ENCODE measurements at places on chromosomes 16 and 17.

- peaks cover 39% of the 10 kb centered on the region for H3K4me1 ChIP-seq
- no peaks in the 10 kb centered on the region for H3K36me3 ChIP-seq
- DNase-seq: peak; percentile 29
- H3K4me3 ChIP-seq: no peak overlapping the region
- no peak overlapping the region for H3K27ac ChIP-seq
These were observed 553.2 kb downstream of the MAF start for GRCh38 chr16:79047337-79047736.

DNA sequence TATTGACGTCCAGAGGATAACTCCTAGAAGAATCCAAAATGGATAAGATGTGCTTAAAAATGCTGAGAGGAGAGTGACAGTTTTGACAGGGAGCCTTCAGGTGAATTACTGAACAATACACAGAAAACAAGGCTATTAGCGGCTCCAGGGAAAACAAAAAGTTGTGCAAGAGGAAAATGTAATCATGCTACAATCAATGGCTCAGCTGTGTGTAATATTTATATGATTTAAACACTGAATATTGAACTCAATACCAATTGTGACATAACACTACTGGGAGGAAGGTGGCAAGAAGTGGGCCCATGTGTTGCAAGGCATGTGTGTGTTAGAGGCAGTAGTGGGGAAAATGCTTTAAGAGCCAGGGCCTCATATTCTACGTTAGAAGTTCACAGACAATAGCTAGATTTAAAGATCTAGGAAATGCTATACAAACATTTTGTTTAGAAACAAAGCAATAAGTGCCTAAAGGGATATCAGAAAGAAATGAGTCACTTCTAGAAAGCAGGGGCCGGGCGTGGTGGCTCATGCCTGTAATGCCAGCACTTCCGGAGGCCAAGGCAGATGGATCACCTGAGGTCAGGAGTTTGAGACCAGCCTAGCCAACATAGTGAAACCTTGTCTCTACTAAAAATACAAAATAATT is 253.2 kb upstream of the IRX5 start:
- DNase-seq: no peak
- no peak overlapping the region for H3K27ac ChIP-seq
- no peaks in the 10 kb centered on the region for H3K4me1 ChIP-seq
- H3K27me3 ChIP-seq: no peaks in the 10 kb centered on the region

- no peak overlapping the region for H3K4me3 ChIP-seq
- H3K27ac ChIP-seq: no peak overlapping the region
- no peak for DNase-seq
- H3K27me3 ChIP-seq: no peaks in the 10 kb centered on the region
- H3K36me3 ChIP-seq: no peaks in the 10 kb centered on the region
- H3K4me1 ChIP-seq: peaks cover 3% of the 10 kb centered on the region
These were observed 184.5 kb downstream of the TANC2 start for GRCh38 chr17:63150490-63150889.

- no peak for DNase-seq
- H3K36me3 ChIP-seq: no peaks in the 10 kb centered on the region
- H3K4me1 ChIP-seq: peaks cover 7% of the 10 kb centered on the region
- no peak overlapping the region for H3K4me3 ChIP-seq
These were observed 20.4 kb upstream of the PPM1D start for GRCh38 chr17:60579551-60579950.

DNA sequence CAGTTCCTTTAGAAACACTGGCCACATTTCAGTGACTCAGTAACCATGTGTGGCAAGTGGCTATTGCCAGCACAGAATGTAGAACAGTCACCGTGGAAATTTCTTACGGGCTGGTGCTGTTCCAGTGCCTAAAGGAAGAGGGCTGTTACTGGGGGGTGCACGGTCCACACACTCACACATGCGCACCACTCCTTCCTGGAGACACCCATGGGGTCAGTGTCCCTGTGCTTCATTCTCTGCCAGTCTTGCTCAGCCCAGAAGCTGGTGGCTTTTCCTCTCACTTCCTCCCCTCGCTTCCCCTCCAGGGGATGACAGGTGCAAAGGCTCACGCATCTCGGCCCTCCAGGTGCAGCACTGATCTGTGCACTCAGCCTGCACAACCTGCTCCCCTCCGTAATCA is 115.6 kb downstream of the CCDC182 start:
- peaks cover 35% of the 10 kb centered on the region for H3K36me3 ChIP-seq
- H3K27me3 ChIP-seq: no peaks in the 10 kb centered on the region
- no peak overlapping the region for H3K4me3 ChIP-seq
- no peak for DNase-seq

- H3K4me3 ChIP-seq: no peak overlapping the region
- H3K36me3 ChIP-seq: no peaks in the 10 kb centered on the region
- H3K27ac ChIP-seq: peak overlapping the region; percentile 85
- H3K27me3 ChIP-seq: peaks cover 1% of the 10 kb centered on the region
- DNase-seq: peak; percentile 89
- H3K4me1 ChIP-seq: peaks cover 53% of the 10 kb centered on the region
These were observed 194.0 kb upstream of the CIBAR2 start for GRCh38 chr16:85306071-85306792.

- H3K27me3 ChIP-seq: no peaks in the 10 kb centered on the region
- DNase-seq: no peak
- no peak overlapping the region for H3K27ac ChIP-seq
- H3K4me3 ChIP-seq: no peak overlapping the region
- peaks cover 2% of the 10 kb centered on the region for H3K4me1 ChIP-seq
These were observed 41.6 kb downstream of the SPAG9 start for GRCh38 chr17:51079049-51079448.

- no peak overlapping the region for H3K4me3 ChIP-seq
- H3K27me3 ChIP-seq: no peaks in the 10 kb centered on the region
- H3K27ac ChIP-seq: no peak overlapping the region
- H3K4me1 ChIP-seq: peaks cover under 1% of the 10 kb centered on the region
- no peak for DNase-seq
These were observed 7.8 kb downstream of the VPS4A start for GRCh38 chr16:69318911-69319289.

DNA sequence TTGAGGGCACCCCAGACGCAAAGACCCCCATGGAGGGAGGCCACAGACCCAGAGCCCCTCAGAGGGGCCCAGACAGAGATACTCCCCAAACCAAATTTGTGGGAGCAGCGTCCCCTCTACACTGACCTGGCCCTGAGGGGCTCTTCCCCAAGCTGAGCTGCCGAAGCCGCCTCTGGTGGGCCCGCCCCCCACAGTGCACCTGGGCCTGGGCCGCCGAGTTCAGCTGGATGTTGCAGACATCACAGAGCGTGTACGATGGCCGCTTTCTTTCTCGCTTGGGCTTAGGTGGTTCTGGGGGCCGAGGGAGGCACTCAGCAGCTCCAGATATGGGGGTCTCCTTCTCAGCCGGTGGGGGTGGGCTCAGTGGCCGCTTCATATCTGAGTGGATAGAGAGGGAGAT is 12.3 kb upstream of the C17orf113 start:
- H3K4me3 ChIP-seq: no peak overlapping the region
- peaks cover 15% of the 10 kb centered on the region for H3K4me1 ChIP-seq
- no peaks in the 10 kb centered on the region for H3K36me3 ChIP-seq
- no peaks in the 10 kb centered on the region for H3K27me3 ChIP-seq
- no peak overlapping the region for H3K27ac ChIP-seq

DNA sequence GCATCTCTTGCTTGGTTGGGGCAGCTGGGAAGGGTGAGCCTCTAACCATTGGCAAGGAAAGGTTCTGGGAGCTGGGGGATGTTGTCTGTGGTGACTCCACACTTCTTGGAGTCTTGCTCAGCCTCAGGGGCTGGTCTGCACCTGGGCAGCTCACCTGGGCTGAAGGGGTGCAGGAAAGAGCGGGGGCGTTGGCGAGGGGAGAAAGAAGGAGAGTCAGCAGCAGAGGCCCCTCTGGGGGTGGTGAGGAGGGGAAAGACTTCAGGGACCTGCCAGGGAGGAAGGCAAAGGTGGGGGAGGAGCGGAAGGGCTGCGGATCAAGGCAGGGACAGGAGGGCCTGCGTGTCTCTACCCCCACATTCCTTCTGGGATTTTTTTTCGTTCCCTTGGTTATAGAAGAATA is 47.7 kb downstream of the CCDC42 start:
- H3K4me1 ChIP-seq: no peaks in the 10 kb centered on the region
- peaks cover 10% of the 10 kb centered on the region for H3K27me3 ChIP-seq
- no peaks in the 10 kb centered on the region for H3K36me3 ChIP-seq
- no peak overlapping the region for H3K4me3 ChIP-seq
- H3K27ac ChIP-seq: no peak overlapping the region

DNA sequence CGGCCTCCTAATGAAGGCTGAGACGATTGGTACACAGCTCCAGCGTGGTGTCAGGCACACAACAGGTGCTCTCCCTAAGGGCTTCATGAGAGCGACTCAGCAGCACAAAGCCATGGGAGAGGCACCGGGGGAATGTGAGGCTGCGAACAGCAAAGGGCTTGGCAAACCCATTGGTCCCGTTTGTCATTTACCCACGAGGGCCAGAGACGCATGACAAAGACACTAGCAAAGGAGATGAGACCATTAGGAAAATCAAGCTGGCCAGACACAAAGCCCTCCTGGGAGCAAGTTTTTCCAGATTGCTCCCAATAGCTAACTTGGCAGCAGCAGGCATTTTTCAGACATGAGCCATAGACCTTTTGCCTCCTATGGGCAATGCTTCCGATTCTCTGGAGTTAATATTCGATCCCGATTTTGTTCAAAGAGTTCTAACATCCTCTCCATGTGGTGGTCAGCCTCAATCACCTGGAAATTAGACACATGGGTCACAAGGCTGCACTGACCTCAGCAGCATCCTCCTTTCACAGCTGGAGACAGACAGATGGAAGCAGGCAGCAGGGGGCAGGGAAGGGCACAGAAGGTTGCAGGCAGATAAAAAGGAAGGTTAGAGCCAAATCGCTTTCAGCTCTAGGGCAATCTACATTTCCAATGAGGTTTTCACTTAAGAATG is 38.2 kb downstream of the TK2 start:
- no peak overlapping the region for H3K27ac ChIP-seq
- no peak overlapping the region for H3K4me3 ChIP-seq
- H3K4me1 ChIP-seq: peaks cover 30% of the 10 kb centered on the region
- peaks cover 5% of the 10 kb centered on the region for H3K36me3 ChIP-seq
- H3K27me3 ChIP-seq: no peaks in the 10 kb centered on the region

- peaks cover 75% of the 10 kb centered on the region for H3K4me1 ChIP-seq
- H3K27me3 ChIP-seq: no peaks in the 10 kb centered on the region
- H3K27ac ChIP-seq: peak overlapping the region; percentile 65
- no peak for DNase-seq
These were observed 46.2 kb downstream of the XPO6 start for GRCh38 chr16:28165598-28165997.

DNA sequence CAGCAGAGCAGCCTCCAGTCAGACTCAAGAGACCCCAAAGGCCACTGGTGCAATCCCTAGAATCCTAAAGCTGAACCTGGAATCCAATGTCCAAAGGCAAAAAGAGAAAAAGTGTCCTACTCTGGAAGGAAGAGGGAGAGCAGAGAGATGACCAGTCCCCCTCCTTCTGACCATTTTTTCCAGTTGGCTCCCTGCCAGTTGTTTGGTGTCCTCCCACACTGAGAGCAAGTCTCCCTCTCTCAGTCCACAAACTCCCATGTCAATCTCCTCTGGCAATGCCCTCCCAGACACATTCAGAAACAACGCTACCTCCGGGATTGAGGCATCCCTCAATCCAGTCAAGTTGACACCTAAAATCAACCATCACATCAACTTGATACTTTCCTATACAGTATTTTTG is 4.3 kb upstream of the CLEC19A start:
- H3K4me3 ChIP-seq: no peak overlapping the region
- DNase-seq: no peak
- no peaks in the 10 kb centered on the region for H3K27me3 ChIP-seq
- H3K36me3 ChIP-seq: no peaks in the 10 kb centered on the region

GRCh38 chr17:81037798-81038733 is 3.1 kb downstream of the BAIAP2 start:
- H3K27ac ChIP-seq: no peak overlapping the region
- no peak overlapping the region for H3K4me3 ChIP-seq
- H3K27me3 ChIP-seq: peaks cover 37% of the 10 kb centered on the region
- no peaks in the 10 kb centered on the region for H3K36me3 ChIP-seq
- DNase-seq: no peak
- H3K4me1 ChIP-seq: peaks cover 13% of the 10 kb centered on the region

Data from activated CD4-positive, alpha-beta memory T cell treated with anti-CD3 and anti-CD28 coated beads, Interleukin-2, amount 10 ng/mL, durations not matched to agents 7 days and 5 days (primary cell).